ENCODE measurements at places on chromosomes 5 and 9.

GRCh38 chr5:176784218-176785165, 25.9 kb upstream of the UNC5A start:
- DNase-seq: peak; percentile 82

DNA sequence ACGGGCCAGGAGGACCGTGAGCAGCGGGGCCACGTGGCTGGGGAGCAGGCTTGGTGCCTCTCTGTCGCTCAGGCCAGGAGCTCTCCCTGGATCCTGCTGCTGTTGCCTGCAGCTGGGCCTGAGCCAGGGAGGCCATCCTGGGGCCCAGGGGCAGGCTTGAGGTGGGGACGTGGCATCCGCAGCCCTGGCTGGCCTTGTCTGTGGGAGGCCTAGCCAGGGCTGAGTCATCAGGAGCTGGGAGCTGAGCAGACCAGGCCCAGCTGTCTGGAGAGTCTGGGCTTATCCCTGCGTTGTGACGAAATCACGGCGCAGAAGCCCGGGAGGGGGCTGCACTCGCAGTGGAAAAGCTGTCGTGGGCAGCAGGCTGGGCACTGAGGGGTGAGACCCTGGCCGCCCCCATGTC, 138.8 kb upstream of the COL5A1 start:
- DNase-seq: peak; percentile 98

DNA sequence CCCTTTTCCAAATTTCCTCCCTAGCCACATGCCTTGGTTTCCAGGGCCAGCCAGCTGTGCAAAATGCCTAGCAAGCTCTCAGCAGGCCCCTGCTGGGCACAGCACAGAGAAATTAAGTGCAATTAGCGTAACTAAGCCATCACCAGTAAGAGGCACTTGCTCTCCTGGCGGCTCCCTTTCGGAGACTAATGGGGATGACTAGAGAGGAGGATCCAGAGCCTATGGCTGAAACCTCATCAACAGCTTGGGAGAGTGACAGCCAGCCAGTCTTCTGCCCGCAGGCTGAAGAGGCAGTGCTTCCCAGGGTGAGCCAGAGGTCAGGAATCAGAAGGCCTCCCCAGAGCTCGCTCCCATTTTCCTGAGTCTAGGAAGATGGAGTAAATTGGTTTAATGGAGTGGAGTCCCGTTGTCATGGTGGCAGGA, 108.4 kb downstream of the KCNIP1 start:
- DNase-seq: no peak

GRCh38 chr5:8864053-8864452, 681.8 kb downstream of the SEMA5A start:
- DNase-seq: peak; percentile 44

- DNase-seq: no peak
Measured at GRCh38 chr9:129080298-129080600, 662 bp upstream of the DOLPP1 start.

DNA sequence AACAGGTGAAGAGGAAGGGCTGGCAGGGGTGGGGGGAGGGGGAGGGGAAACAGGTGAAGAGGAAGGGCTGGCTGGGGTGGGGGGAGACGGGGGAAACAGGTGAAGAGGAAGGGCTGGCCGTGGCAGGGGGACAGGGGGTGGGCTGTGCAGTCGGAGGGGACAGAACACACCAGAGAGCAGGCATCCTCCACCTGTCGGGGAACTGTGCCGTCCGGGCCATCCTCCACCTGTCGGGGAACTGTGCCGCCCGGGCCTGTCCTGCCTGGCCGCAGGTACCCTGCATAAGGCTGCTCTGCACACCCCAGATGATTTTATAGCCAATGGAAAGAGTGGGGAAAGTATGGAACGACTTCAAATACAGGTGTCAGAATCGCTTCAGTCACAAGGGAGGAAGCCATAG, 32.5 kb upstream of the PPP1R26 start:
- DNase-seq: no peak

- DNase-seq: no peak
Measured at GRCh38 chr5:59560553-59560952, 333.0 kb downstream of the PDE4D start.

DNA sequence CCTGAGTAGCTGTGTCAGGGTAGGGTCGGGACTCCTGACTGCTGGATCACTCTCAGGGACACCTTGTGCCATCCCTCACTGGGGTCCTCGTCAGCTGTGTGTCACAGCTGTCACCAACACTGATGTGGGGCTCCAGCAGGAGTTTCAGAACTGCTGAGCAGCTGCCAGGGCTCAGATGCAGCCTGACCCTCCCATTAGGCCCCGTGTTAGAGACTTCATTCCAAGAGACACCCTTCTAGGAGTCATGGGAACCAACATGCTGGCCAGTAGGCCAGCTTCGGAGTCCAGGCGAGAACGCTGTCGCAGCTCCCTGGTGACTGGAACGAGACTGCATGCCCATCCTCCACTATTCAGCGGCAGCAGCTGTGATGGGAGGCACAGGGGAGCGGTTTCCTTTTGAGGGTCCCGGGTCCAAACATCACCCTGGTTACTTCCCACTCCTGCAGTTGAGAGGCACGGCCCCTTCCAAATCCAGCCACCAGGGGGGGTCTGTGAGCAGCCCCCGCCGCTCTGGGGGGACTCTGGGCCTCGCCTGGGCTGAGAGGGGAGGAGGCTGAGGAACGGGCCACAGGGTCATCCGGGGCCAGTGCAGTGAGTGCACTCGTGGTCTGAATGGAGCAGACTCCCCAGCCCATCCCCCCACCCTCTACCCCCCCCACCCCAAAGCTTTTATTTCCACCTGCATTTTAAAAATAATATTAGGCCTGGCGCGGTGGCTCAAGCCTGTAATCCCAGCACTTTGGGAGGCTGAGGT, 12.6 kb upstream of the TCF7 start:
- DNase-seq: no peak

DNA sequence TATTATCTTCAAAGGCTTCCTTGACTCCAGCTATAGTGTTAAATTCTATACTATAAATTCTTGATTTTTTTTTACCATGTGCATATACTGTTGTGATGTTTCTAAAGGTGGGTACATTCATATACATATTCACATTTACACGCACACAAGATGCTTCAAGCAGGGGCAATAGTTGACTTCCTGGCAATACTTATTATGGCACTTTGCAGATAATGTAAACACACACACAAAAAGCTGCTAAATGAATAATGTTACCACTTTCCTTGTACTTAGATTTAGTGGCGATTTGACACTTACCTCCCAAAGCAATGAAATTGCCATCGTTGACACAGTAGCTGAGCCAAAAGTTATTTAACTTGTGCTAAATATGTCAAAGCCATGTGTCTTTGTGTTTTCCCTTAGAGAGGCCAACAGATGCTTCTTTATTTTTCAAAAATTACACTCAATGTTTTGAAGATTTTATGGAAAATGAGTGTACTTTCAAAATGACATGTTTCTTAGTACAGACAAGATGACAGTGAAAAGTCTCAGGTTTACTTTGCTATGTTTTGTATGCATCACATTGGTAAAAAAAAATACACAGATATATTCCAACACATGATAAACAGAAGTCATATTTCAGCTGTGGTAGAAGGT, 12.2 kb upstream of the ERAP2 start:
- DNase-seq: no peak

DNA sequence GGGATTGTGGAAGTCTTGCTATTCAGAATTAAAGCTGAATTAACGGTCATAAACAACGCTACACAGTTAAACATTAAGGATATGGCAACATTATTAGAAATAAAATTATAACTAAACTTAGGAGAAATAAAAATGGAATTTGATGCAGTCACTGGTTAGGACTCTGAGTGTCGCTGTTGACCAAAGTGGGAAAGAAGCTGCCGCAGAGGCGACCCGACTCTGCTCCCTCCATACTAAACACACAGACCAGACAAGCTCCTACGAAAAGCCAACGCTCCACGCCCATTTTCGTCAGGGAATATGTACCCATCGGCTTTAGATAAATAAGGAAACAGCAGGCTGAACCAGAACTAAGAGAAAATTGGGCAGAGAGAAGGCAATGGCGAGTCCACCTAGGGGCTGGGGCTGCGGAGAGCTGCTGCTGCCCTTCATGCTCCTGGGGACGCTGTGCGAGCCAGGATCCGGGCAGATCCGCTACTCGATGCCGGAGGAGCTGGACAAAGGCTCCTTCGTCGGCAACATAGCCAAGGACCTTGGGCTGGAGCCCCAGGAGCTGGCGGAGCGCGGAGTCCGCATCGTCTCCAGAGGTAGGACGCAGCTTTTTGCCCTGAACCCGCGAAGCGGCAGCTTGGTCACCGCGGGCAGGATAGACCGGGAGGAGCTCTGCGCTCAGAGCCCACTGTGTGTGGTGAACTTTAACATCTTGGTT, at the start of gene PCDHGA5:
Gene PCDHGA5, plus strand, starts transcription at position 211 of the 709 bp plus-strand sequence. Its CDS starts 169 bp downstream, at position 380.
- peak; percentile 54 for DNase-seq

GRCh38 chr9:91825422-91825821, 124.6 kb downstream of the ROR2 start:
- peak; percentile 49 for DNase-seq

- DNase-seq: no peak
Measured at GRCh38 chr9:36818965-36819870, 214.8 kb downstream of the PAX5 start.

GRCh38 chr5:180636016-180636402, 13.4 kb downstream of the FLT4 start:
- DNase-seq: no peak

DNA sequence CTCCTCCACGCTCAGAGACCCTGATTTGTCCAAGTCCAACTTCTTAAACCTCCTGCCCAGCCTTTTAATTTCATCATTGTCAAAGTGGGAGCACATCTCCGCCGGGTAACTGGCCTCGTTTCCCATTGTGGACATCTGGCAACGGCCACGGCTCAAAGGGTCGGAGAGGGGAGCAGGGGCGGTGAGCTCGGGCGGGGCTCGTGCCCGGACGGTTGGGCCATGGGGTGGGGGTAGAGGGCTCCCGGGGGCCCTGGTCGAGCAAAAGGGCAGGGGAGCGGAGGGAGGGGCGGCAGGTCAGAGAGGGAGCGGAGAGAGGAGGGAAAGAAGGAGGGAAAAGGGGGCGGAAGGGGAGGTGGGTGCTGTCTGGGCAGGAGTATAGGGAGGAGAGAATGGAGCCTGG, at the start of gene PPP3R2:
Gene PPP3R2, minus strand, starts transcription at position 174 of the 400 bp plus-strand sequence. Its CDS starts 48 bp downstream, at position 126.
- no peak for DNase-seq

DNA sequence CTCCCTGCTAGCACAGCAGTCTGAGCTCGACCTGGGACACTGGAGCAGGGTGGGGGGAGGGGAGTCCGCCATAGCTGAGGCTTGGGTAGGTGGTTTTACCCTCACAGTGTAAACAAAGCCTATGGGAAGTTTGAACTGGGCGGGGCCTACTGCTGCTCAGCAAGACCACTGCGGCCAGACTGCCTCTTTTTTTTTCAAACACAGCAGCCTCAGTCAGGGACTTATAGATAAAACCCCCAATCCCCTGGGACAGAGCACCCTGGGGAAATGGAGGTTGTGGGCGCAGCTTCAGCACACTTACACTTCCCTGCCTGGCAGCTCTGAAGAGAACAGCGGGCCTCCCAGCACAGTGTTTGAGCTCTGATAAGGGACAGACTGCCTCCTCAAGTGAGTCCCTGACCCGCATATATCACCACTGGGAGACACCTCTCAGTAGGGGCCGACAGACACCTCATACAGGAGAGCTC, 151.1 kb upstream of the APC start:
- no peak for DNase-seq

DNA sequence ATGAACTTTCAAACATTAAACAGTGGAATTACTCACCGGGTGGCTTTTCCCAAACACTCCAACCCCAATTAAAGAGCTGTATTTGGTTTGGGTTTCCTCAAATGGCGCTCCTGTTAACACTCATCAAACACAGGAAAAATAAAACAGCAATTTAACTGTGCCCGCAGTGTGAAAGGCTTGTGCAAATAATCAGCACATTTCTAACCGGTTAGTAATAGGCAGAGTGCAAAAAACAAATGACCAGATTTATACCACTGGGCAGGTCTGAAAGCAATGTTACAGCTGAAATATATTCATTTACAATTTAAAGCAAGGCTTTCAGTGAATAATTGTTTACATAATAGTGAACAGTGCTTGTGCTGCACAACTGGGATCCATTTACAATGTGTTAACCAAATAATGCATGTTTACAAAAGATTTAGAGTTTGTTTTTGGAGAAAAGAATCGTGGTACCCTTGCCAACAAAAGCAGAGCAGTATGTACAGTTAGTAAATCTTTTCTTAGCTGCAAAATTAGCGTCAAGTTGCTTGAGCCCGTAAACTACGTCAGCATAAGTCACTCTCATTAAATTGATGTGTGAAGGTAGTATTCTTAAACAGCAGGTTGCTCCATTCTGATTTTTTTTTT, 662.9 kb upstream of the ZNF608 start:
- DNase-seq: no peak

GRCh38 chr5:144201588-144201987, 30.9 kb downstream of the KCTD16 start:
- DNase-seq: no peak

- no peak for DNase-seq
Measured at GRCh38 chr5:174733091-174733690, 8.8 kb downstream of the MSX2 start.

- no peak for DNase-seq
Measured at GRCh38 chr5:154203798-154204578, 13.5 kb downstream of the GALNT10 start.

Measured in fibroblast of pulmonary artery (primary cell).